ENCODE measurements at places on chromosomes 3 and 15.

DNA sequence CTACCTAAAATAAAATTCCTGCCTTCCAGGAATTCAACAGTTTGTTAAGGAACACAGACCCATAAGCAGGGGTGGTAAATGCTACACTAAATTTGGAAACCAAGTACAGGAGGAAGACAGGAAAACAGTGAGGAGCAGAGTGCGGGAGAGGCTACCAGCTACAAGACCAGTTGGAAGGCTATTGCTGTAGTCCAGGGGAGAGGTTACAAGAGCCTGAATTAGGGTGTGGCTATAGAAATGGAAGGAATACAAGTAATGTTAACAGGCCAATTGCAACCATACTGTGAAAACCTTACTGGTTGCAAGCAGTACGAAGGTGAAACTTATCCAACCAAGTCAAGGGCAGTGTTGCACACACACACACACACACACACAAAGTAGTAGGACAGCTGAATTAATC is 880 bp upstream of the ARMC8 start:
- DNase-seq, result no peak

DNA sequence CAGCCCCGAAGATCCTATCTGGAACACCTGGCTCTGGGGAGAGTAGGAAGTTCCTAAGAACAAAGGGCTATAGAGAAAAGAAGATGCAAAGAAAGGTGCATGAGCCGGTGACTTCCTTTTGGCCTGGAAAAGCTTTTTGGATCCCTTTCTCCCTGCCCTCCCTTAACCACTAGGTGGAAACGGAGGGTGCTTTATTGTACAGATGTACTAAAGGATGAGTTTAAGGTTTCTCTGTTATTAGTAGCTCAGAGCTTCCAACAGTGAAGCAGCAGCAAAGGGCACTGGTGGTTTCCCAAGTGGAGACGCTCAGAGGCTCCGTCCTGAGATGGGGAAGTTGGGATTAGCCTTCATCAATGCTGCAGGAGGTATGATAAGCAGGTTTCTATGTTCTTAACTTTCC is 5.9 kb upstream of the ADGRG7 start:
- DNase-seq, result no peak

GRCh38 chr3:144744473-144744872 is 772.9 kb downstream of the DIPK2A start:
- DNase-seq, result no peak

GRCh38 chr3:67686069-67686468 is 31.7 kb upstream of the SUCLG2 start:
- no peak for DNase-seq

- no peak for DNase-seq
These were observed 48.5 kb downstream of the TJP1 start for GRCh38 chr15:29773816-29774215.
